ENCODE measurements at places on chromosomes 7 and 10.

DNA sequence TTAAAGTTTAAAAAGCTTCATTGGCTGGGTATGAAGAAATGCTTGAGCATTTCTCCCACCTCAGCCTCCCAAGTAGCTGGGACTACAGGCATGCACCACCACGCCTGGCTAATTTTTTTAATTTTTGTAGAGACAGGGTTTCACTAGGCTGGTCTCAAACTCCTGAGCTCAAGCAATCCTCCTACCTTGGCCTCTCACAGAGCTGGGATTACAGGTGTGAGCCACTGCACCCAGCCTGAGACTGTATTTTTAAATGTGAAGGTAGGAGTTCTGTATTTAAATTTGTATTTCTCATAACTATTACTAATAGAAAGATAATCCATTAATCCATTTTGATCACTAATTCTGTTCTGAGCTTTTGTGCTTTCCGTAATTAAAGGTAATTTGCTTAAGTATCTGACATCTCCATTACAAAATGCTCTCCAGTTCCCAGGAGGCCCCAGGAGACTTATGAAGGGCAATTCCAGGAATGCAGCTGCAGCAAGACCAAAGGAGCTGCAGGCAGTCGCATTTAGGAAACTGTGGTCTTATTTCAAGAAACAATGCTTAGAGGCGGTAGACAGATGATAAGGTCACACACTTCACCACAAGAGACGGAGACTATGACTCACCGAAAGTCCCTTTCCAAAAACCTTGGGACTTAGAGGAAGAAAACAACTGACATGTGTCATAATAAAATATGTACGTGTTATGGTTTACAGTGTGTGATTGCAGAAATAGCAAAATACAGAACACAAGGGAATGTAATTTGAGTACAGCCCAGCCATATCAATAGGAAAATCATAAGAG is 23.3 kb downstream of the YAE1 start:
- peak; percentile 40 for DNase-seq

- no peak for DNase-seq
Observed at GRCh38 chr10:116101616-116102315, 171.2 kb downstream of the GFRA1 start.

DNA sequence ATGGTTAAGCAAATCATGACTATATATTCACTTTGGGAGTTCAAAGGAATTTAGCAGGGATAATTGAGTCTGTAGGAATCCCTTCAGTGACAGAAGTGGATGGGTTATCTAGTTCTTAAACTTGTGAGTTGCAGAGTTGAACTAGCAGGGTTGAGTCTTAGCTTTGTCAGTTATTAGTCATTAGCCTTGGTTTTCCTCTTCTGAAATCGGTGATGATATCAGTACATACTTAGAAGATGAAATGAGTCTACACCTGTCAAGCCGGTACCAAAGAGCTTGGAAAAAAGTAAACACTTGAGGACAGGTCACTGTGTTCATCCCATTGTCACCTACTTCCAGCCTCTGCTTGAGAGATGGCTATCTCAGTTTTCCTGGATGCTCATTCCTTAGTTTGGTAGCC is 73.5 kb downstream of the BUB3 start:
- no peak for DNase-seq

DNA sequence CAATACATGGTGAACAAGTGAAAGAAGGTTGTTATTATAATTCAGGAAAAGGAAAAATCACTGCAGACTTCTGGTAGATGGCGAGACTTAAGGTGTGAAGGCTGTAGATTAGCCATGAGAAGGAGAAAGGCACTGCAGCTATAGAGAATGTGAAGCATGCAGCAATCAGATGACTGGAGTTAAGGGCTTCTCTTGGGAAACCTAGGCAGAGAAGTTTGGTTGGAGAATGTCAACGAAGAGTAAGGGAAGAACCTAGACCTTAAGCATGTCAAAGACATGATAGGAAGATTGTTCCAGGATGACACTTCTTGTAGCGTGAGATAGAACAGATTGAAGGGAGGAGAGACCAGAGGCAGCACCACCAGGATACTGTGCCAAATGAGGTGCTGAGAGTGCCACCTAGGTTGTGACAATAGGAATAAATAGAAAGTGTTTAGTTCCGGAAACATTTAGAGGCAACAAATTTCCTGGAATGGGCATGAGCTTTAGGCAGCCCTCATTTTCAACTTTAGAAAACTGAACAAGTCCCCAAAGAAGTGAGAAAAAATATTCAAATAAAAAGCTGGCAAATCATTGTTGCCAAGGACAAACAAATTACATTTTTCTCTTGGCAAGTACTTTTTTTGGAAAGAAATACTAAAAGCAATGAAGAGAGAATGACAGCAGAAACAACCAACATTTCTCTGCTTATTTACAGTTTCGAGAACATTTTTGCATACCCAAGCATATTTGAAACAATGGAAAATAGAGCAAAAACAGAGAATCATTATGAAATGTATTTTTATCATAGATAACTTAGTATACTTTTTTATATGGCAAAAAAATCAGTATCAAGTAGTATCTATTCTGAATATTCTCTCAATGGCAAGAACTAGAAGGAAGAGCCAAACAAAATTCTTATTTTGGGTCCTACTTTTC is 4.9 kb downstream of the LRRC17 start:
- no peak for DNase-seq

DNA sequence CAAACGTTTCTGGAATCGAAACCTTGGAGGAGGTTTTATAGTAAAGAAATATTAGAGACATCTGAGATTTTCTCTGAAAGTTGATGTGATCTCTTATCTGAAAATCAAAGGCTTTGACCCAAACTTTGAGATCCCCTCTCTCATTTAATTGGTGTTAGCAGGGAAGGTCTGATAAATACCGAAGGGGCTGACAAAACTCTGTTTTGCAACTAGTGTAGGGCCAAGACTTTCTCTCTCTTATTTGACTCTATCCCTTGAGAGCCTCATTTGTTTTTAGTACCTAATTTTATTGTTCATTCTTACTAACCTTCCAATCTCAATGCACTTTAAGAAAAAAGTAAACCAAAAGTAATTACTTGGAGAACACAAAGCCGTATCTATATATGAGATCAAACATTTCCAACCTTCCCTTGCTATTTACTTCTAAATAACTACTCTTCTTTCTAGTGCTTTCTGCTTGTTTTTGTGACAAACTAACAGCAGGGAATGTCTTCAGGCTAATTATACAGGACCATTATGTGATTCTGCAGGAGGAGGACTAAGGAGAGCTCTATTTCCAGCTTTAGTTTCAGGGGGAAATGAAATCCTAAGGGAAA is 33.4 kb upstream of the NPVF start:
- no peak for DNase-seq

- no peak for DNase-seq
Observed at GRCh38 chr10:21092683-21093524, 195.8 kb upstream of the NEBL start.

All from stimulated activated CD8-positive, alpha-beta memory T cell treated with anti-CD3 and anti-CD28 coated beads, Interleukin-15, amount 100 ng/mL, for 1 hour (primary cell).